ENCODE measurements at places on chromosomes 12 and 14. TPM values are rescaled to one million over a fixed set of nuclear protein-coding genes. Genes with fewer than 3 reads are reported as not detected.

PTGDR gene
- not detected for total RNA-seq

AQP2 gene
- not detected for total RNA-seq

DPY19L2 gene
- not detected for total RNA-seq

FGD6 gene
- total RNA-seq: 18.2 TPM

IFNG-AS1 gene
- not detected for total RNA-seq

DNA sequence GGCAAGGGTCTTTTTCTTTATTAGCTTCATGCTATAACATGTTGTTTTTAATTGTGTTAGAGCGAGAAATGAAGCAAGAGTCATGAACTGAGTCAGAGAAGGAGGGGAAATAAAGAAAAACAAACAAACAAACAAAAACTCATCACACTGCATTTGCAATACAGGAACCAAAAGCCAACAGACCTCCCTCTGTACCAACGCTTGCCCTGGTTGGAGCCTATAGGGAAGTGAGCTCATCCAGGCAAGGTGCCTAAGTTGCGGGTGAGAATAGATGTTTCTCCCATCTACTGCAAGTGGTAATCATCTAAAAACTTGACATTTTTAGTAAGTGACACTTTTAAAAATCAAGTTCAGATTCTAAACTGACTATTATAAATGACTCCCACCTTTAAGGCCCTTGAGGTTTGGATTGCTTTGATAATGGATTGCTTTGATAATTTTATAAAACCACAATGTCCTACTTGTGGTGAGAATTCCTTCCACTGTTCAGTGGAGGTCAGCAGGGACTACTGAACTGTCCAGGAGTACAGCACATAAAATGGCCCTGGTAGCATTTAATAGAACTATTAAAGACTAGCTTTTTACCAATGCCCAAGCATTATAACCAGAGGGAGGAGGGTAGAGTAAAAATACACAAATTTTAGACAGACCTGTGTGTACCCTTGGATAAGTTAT, 31.3 kb downstream of the SLC38A1 start:
- H3K27me3 ChIP-seq: no peaks in the 10 kb centered on the region
- peaks cover 32% of the 10 kb centered on the region for H3K36me3 ChIP-seq

DNA sequence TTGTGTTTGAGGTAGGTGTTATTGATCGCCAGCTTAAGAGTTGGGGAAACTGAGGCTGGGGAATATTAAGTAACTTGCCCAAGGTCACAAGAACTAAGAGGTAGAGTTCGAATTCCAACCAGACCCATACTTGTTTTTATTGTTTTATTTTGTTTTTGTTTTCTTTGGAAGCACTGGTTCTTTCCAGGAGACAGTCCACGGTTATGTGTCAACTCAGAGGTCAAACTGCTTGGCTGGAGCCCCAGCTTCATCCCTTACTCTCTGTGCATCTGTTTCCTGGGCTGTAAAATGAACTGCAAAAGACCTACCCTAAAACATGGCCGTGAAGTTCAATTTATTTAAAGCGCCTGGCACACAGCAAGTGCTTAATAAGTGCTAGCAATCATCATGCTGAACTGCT, 74.4 kb upstream of the MAP1LC3B2 start:
- no peak overlapping the region for H3K27ac ChIP-seq
- no peak for DNase-seq
- no peak overlapping the region for H3K4me3 ChIP-seq

GRCh38 chr12:100404769-100405407, 48.0 kb downstream of the SLC17A8 start:
- H3K27me3 ChIP-seq: no peaks in the 10 kb centered on the region
- H3K4me3 ChIP-seq: no peak overlapping the region
- no peak overlapping the region for H3K27ac ChIP-seq
- peaks cover 3% of the 10 kb centered on the region for H3K4me1 ChIP-seq
- H3K36me3 ChIP-seq: no peaks in the 10 kb centered on the region

GRCh38 chr14:36509069-36509917, 10.7 kb downstream of the NKX2-1 start:
- H3K36me3 ChIP-seq: no peaks in the 10 kb centered on the region
- no peak overlapping the region for H3K4me3 ChIP-seq

GRCh38 chr14:99690636-99691035, 6.5 kb downstream of the CYP46A1 start:
- DNase-seq: no peak
- H3K27ac ChIP-seq: no peak overlapping the region
- no peaks in the 10 kb centered on the region for H3K27me3 ChIP-seq
- no peak overlapping the region for H3K4me3 ChIP-seq

DNA sequence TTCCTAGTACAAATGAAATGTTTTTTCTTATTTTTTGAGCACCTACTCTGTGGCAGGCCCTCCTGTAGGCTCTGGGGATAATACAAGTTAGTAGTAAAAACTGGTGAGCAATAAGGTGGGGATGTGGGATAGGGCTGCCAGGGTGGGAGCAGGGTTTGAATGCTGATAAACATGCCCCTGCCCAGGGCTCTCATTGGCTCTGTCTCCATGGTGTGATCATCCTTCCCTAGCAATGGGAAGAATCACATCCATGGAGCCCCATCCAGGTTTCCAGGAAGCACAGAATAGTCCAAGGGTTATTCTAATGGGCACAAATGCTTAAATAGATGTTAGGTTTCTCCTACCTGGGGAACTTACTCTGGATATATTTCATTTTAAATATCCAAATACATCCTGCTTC, 45.5 kb downstream of the GIT2 start:
- peak overlapping the region; percentile 29 for H3K4me3 ChIP-seq
- peak overlapping the region; percentile 92 for H3K27ac ChIP-seq
- DNase-seq: no peak
- H3K36me3 ChIP-seq: 0 out of 2 replicates have a peak, but pooled peaks cover 3% of the 10 kb centered on the region
- no peaks in the 10 kb centered on the region for H3K27me3 ChIP-seq

DNA sequence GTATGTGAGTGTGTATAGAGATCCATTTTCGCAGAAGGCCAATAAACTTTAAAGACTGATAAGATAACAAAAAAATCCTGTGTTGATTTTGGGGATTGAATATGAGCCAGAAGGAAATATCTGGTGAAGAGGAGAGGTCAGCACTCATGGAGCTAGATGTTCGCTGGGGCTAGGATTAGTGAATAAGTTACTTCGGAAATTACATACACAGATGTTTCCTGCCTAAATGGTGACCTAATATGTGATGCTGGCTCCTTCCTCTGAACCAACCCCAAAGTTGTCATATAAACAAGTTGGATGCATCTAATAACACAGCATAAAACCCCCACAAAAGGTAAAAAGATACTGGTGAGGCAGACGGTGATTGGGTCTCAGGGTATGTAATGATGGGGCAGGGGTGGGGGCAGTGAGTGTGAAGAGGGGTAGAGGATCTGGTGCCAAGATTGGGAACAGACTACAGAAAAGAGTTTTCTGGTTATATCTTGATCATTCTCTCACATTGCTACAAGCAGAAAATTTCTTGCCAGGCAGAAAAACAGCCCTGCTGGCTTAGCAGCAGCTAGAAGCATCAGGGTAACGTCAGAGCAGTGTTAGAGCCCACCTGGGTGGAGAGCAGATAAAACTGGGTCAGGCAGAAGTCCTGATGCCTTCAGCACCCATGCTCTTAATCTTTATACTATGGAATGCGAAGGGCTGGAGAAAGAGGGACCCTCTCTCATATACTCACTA, 140.4 kb upstream of the GZMB start:
- no peaks in the 10 kb centered on the region for H3K36me3 ChIP-seq
- no peaks in the 10 kb centered on the region for H3K4me1 ChIP-seq
- DNase-seq: no peak
- H3K4me3 ChIP-seq: no peak overlapping the region
- no peak overlapping the region for H3K27ac ChIP-seq

DNA sequence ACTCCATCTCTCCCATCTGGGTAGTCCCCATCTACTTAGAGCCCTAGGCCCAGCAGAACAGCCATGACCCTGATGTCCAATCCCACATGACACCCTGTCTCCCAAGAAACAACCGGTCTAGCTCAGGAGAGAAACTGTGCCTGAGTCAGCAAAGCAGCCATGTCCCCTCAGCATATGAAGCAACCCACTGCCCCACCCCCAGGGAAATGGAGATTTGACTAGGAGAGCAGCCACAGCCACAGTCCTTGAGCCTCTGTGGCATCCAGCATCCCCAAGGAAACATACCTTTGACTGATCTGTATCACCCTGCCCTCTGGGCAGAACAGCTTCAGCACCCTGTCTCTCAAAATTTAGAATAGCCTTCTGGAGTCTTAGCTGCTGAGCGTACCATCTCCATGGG, 641.9 kb upstream of the FBXO33 start:
- no peaks in the 10 kb centered on the region for H3K4me1 ChIP-seq
- DNase-seq: no peak
- no peaks in the 10 kb centered on the region for H3K27me3 ChIP-seq

DNA sequence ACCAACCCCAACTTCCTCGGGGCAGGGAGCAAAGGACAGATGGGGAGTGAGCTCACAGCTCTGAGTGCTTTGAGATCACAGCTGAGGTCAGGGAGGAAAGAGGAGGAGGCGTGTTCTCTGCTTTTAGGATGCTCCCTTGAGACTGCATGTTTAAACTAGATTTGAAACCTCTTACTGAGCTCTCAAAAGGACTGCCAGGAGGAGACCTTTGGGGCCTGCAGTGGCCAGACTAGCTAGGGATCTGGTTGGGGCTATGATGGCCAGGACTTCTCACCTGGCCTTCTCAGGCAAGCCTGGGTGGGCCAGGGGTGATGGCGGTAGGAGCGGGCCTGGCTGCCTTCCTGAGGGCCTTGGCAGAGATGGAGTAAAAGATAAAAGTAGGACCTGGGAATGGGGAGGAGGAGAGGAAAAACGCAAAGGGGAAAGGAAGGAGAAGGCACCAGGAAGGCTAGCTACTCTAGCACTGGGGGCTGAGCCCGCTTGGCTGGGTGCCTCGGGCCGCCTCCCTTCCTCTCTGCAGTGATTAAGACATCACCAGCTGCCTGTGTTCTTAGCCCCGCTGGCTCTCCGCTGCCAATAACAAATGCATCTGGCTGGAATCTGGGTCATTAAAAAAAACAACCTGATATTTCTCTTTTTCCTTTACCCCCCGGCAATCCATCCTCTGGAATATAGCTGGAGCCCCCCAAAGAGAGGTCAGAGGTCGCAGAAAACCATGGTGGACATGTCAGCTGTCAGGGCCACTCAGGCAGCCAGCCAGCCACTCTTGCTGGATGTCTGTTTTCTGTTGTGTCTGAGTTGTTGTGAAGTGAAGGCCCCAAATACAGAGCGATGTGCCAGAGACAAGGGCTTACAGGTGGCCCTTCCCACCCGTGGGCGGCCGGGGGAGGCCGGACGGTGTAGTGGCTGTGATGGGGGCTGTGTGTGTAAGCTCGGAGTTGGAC, 141.3 kb downstream of the TSPAN9 start:
- no peak overlapping the region for H3K27ac ChIP-seq
- no peak overlapping the region for H3K4me3 ChIP-seq
- no peak for DNase-seq
- peaks cover 28% of the 10 kb centered on the region for H3K4me1 ChIP-seq
- H3K36me3 ChIP-seq: no peaks in the 10 kb centered on the region

- peaks cover 11% of the 10 kb centered on the region for H3K4me1 ChIP-seq
- peaks cover 5% of the 10 kb centered on the region for H3K27me3 ChIP-seq
- H3K4me3 ChIP-seq: no peak overlapping the region
- H3K27ac ChIP-seq: no peak overlapping the region
- DNase-seq: no peak
- H3K36me3 ChIP-seq: no peaks in the 10 kb centered on the region
These were observed 770.5 kb downstream of the MED13L start for GRCh38 chr12:115506822-115507559.

DNA sequence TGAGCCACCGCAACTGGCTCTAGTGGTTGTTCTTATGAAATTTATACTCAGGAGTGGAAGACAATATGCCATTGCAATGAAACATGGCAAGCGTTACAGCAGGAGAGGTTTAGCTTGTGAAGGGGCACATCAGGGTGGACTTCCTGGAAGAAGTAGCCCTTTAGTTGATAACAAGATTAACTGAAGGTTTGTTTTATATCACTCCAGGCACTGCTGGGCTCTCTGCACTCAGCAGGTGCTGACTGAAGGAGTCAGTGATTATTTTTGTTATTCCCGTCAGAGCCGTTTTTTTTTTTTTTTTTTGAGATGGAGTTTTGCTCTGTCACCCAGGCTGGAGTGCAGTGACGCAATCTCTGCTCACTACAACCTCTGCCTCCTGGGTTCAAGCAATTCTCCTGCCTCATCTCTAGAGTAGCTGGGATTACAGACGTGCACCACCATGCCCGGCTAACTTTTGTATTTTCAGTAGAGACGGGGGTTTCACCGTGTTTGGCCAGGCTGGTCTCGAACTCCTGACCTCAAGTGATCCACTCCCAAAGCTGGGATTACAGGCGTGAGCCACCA, 17.6 kb upstream of the GPR68 start:
- H3K36me3 ChIP-seq: no peaks in the 10 kb centered on the region
- H3K4me3 ChIP-seq: no peak overlapping the region
- H3K27ac ChIP-seq: no peak overlapping the region

DNA sequence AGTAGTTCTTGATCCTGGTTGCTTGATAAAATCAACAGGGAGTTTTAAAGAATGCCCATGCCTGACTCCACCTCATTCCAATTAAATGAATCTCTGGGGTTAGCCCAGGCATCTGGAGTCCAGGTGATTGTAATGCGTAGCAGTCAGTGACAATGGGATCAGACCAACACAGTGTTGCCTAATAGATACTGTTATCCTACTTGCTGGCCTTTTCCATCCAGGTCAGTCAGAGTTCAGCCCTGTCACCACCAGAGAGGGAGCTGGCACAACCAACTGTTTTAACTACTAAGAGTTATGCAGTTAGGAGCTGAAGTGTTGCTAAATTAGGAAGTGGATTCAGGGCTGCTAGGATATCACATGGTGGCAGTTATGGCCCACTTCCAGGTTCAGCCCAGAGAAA, 107.1 kb downstream of the GPR135 start:
- peaks cover 42% of the 10 kb centered on the region for H3K4me1 ChIP-seq
- no peak overlapping the region for H3K4me3 ChIP-seq
- H3K36me3 ChIP-seq: no peaks in the 10 kb centered on the region
- no peaks in the 10 kb centered on the region for H3K27me3 ChIP-seq
- DNase-seq: peak; percentile 24

DNA sequence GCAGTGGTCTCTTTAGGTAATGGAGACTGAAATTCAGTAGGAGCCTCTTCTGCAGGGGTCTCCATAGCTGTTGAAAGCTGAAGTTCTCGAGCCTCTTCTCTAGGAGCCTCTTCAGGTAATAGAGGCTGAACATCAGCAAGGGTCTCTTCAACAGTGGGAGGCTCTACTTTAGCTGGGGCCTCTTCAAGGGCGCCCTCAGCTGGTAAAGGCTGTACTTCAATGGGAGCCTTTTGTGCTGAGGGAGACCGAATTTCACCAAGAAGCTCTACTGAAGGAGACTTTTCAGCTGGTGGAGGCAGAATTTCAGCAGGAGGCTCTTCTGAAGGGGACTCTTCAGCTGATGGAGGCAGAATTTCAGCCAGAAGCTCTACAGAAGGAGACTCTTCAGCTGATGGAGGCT, 1.5 kb downstream of the FSCB start:
- DNase-seq: no peak
- no peak overlapping the region for H3K4me3 ChIP-seq
- no peak overlapping the region for H3K27ac ChIP-seq

- no peak overlapping the region for H3K4me3 ChIP-seq
- no peak for DNase-seq
- no peaks in the 10 kb centered on the region for H3K36me3 ChIP-seq
- H3K27me3 ChIP-seq: no peaks in the 10 kb centered on the region
- H3K27ac ChIP-seq: no peak overlapping the region
- no peaks in the 10 kb centered on the region for H3K4me1 ChIP-seq
These were observed 12.3 kb downstream of the IL31 start for GRCh38 chr12:122161682-122162081.

Data from HCT116 (cell line).